ENCODE measurements at places on chromosomes 1 and 21.

DNA sequence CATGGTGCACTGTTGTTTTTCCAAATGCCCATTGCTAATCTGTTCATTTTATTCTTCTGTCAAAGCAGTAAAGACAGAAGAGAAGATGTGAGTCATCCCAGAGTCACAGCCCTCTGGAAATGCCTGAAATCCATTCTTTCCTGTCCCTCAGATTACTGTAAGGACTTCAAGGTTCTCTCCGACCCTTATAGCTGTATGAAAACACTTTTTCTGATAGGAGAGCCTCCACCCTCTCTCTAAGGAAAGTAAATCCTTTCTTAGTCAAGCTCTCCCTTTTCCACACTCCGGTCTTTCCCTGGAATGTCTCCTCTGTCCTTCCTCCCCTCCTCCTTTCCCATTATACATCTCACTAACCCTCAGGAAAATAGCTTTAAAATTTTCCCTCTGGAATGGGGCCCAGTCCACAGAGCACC is 3.5 kb upstream of the PRDX6 start:
- DNase-seq = no peak

- no peak for DNase-seq
Measured at GRCh38 chr1:18530587-18531502, 50.1 kb downstream of the KLHDC7A start.

DNA sequence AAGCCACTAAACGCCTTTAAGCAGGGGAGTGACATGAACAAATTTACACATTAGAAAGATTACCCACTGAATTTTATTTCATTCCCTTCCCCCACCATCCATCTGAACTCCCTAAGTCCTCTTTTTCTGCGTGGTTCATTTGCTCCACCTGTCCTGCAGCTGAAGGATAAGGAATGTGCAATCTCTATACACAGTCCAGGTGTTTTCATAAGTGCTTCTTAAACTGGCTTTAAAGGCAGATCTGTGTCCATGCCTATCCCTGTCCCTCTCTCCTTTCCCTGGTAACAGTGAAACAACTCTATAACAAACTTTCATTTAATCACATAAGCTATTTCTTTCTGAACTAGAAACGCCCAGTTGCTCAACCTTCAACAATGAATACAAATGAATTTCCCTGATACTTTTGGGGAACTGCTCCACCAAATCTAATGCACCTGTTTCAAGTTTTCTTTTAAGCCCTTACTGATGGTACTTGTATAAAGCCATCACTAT is 8.4 kb downstream of the GSTM3 start:
- DNase-seq = no peak

DNA sequence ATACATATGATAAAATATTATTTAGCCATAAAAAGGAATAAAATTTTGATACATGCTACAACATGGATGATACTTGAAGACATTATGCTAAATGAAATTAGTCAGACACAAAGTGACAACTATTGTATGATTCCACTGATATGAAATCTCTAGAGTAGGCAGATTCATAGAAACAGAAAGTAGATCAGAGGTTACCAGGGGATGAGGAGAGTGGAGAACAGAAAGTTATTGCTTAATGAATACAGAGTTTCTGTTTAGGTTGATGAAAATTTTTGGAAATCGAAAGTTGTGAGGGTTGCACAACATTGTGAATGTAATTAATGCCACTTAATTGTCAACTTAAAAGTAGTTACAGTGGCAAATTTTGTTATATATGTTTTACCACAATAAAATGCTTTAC is 315.7 kb upstream of the USP25 start:
- no peak for DNase-seq

- DNase-seq = no peak
Measured at GRCh38 chr1:57137980-57138379, 172.2 kb upstream of the C8B start.

GRCh38 chr1:238476841-238477240 is 586.1 kb upstream of the ZP4 start:
- DNase-seq = no peak

DNA sequence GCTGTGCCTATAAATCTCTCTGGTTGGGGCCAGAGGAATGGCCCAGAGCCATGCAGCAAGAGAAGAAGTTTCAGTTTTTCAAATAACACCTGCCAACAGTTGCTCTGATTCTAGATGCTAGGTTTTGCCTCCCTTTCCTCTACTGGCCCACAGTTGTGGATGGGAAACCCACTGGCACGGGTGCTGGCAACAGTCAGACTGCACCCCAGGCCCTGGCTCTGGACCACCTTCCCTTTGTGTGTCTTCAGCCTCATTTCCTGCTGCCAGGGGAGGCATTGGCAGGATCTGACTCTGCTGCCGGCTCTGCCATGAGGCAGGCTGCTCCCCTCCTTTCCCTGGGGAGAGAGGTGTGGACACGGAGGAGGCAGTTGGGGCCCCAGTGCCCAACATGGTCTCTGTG is 142.0 kb downstream of the IGSF21 start:
- DNase-seq = no peak

DNA sequence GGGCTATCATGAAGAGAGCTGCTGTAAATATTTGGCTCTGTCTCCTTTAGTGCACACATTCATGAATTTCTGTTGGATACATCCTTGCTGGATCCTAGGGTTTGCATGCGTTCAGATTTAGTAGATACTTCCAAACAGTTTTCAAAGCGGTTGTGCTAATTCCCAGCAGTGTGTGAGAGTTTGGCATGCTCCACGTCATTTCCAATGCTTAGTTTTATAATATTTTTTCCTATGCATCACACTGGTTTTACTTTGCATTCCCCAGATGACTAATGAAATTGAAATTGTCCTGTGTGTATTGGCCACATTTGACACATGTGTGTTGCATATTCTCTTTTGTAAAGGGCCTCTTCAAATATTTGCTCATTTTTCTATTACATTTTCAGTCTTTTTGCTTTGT is 18.5 kb upstream of the AADACL3 start:
- DNase-seq = no peak

DNA sequence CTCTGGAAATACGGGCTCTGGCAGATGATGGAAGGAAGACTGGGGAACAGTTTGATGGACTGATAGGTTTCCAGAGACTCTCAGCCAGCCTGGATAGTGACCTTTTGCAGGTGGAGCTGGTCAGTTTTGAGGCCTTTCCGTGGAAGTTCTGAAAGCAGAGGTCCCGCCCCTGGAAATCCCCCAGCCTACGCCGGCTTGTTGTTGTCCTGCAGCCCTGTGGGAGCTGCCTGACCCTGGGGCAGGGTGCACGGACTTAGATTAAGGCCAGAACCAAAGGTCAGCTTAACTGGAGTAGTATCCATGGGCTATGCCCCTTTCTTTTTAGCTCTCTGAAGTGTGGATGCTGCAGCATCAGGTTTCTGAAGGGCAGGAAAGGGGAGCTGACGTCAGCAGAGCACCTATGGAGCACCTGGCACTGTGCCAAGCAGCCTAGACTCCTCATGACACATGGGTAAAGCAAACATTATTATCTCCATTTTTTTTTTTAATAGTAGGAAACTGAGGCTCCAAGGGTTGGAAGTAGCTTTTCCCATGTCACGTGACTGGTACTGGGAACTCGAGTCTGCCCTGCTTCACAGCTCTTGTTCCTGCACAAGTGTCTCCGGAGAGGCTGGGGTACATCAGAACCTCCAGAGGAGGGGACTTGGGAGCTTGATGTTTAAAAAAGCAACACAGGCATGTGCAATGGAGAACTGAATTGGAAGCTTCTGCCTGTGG is 38.5 kb downstream of the IER5 start:
- no peak for DNase-seq

DNA sequence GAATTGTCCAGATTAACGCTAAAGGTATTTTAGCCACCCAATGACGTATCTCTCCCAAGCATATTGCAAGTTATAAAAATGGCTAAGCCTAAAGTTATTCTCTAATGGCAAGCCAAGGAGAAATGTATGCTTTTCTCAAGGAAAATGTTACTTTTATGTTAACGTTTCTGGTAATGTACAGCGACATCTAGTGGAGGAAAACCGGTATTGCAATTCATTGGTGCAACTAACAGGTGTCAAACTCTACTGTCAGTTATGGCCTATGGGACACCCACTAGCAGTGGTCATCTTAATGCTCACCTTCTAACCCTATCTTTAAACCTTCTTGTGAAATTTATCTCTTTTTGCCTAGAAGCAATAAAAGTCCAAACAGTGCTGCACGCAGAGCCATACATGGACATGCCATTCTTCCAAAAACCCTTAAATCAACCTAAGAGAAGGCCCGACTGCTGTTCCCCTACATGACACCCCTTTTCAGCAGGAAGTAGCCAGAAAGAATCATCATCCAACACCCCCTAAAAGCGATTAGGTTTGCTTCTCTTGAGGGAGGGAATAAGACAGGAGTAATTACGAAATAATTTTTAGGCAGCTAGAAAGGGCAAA is 68.7 kb upstream of the LRIF1 start:
- no peak for DNase-seq

GRCh38 chr1:212487774-212488435 is 55.2 kb downstream of the NENF start:
- DNase-seq = no peak

DNA sequence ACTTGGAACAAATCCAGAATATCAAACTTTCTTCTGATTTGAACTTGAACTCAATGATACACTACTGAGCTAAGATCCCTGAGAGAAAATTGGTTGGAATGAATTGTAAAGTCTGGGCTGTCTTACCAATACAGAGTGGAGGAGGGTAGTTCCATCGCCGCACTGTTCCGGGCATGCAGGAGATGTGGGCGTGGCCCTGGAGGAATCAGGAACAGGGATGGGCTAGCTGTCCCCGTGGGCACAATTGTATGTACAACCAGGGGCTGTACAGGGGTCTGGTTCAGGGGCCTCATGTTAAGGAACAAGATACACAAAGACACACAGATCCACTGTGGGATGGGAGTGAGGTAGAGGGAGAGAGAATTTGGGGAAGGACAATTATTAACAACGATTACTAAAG is 144.3 kb downstream of the ZSCAN20 start:
- no peak for DNase-seq

DNA sequence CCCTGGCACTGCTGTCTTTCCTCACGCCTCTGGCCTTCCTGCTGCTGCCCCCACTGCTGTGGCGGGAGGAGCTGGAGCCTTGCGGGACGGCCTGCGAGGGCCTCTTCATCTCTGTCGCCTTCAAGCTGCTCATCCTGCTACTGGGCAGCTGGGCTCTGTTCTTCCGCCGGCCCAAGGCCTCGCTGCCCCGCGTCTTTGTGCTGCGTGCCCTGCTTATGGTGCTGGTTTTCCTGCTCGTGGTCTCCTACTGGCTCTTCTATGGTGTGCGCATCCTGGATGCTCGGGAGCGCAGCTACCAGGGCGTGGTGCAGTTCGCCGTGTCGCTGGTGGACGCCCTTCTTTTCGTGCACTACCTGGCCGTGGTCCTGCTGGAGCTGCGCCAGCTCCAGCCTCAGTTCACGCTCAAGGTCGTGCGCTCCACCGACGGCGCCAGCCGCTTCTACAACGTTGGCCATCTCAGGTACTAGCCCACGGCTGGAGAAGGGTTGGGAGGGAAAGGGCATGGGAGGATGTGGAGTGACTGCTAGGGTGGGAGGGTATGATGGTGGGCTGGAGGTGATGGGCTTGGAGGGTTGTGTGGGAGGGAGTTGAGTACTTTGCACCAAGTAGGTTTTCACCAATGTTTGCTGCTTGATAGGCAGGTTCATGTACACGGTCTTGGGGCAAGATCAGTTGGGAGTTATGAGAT is 18.9 kb downstream of the VANGL2 start:
- no peak for DNase-seq

- DNase-seq = no peak
Measured at GRCh38 chr1:54987919-54988705, 7.7 kb downstream of the TMEM61 start.

DNA sequence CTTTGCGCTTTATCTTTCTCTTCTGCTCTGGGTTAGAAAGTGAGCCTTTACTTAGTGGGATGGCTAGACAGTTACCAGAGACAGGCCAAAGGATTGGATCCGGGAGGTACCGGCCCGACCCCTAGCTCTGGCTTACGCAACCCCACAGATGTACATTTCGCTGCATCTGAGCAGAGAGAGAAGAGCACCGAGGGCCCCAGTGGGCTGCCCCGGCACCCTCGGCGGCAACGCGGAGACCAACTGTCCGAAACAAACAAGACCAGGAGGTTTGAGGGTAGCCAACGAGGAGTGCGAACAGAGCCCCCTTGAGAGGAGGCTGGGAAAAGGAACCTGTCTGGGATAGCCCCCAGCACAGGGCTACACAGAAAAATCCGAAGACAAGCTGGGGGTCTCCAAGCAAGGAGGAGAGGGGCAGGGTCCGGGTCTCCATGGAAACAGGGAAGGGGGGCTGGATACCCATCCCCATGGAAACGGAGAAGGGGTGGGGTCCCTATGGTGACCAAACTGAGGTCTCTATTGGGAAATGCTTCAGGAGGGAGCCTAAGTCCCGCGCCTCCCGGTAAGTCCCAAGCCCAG is 373 bp downstream of the MTF1 start:
- DNase-seq = no peak

- no peak for DNase-seq
Measured at GRCh38 chr21:46080171-46081021, 17.5 kb upstream of the COL6A2 start.

DNA sequence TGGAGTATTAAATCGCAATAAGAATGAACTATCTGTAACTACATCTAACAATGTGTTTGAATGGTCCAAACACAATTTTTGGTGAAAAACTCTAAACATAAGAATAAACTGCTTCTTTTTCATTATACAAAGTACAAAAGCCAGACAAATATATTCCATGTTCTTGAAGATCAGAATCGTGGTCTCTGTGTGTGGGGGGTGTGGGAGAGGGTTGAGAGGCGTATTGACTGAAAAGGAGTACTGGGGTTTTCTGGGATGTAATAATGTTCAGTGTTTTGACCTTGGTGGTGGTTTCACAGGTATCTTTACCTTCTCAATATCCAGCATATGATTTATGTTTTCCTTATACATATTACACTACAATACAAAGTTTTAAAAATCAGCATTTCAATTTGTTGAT is 764 bp upstream of the CFH start:
- no peak for DNase-seq

DNA sequence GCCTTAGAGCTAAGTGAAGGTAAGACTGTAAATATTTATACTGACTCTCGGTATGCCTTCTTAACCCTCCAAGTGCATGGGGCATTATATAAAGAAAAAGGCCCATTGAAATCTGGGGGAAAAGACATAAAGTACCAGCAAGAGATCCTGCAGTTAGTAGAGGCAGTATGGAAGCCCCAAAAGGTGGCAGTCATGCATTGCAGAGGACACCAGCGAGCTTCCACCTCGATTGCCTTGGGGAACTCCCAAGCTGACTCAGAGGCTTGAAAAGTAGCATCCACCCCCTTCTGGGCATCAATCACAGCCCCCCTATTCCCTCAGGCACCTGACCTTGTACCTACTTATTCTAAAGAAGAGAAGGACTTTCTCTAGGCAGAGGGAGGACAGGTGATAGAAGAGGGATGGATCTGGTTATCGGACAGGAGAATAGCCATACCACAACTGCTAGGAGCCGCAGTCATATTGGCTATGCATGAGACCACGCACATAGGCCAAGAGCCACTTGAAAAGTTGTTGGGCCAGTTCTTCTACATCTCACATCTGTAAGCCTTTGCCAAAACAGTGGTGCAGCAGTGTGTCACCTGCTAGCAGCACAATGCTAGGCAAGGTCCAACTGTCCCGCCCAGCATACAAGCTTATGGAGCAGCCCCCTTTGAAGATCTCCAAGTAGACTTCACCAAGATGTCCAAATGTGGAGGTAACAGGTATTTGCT is 19.4 kb downstream of the PLA2G2F start:
- DNase-seq = no peak
